ENCODE measurements at places on chromosomes 7 and 10.

GRCh38 chr7:77975672-77976480 is 177.3 kb downstream of the PHTF2 start:
- no peak for DNase-seq

DNA sequence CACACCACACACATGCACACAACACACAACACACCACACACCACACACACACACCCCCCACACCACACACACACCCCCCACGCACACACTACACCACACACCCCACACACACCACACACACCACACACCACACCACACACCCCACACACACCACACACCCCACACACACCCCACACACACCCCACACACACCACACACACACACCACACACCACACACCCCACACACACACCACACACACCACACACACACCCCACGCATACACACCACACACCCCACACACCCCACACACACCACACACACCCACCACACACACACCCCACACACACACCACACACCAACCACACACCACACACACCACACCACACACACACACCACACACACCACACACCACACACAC is 16.4 kb downstream of the UCN3 start:
- no peak for DNase-seq

DNA sequence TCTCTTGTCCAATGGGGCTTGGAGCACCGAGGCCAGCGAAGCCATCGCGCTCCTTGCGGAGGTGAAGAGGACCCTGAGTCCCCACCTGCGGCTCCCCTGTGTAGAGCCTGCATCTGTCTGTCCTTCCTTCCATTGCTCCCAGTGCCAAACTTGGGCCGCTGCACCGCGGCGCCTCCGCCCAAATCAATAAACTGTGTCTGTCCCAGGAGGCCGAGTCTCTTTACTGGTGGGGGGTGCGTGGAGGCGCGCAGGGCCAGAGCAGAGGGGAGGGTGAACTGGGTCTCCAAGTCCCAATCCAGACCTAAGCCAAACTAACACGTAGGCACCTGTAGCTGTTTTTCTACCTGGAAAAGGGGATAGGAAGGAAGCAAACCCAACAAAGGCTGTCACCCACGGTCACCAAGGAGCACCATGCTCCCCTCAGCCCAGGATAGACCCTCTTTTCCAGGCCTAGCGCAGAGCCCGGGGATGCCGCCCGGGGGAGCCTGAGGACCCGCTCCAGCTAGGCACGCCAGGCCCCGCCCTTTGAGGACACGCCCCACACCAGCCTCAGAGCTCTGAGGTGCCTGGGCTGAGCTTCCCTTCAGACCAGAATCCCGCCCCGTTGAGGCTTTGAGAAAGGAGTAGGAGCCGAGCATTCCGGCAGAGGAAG is 1.2 kb upstream of the CHAT start:
- no peak for DNase-seq

DNA sequence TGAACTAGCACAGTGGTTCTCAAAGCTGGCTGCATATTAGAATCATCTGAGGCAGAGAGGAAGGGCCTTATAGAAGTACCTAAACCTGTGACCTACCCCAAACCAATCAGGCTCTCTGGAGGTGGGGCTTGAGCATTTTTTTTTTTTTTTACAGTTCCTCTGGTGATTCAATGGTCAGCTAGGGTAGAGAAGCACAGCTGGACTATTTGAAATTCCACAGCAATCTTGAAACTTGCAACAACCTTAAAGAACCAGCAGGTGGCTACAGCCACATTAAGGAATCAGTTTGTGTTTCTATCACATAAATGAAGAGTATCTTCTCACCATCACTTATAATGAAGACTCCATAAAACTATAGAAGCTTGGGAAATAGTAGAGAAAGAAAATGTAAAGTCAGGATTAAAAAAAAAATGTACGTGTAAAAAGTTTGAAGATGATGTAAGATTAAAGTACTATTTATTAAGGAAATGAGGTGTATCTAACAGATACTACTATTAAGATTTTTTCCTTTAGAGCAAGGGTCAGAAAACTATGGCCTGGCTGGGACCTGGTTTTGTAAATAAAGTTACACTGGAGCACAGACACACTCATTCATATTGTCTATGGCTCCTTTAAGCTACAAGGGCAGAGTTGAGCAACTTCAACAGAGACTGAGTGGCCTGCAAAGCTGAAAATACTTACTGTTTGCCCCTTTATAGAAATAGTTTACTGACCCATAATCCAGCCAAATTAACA is 3.8 kb downstream of the RTKN2 start:
- peak; percentile 7 for DNase-seq

DNA sequence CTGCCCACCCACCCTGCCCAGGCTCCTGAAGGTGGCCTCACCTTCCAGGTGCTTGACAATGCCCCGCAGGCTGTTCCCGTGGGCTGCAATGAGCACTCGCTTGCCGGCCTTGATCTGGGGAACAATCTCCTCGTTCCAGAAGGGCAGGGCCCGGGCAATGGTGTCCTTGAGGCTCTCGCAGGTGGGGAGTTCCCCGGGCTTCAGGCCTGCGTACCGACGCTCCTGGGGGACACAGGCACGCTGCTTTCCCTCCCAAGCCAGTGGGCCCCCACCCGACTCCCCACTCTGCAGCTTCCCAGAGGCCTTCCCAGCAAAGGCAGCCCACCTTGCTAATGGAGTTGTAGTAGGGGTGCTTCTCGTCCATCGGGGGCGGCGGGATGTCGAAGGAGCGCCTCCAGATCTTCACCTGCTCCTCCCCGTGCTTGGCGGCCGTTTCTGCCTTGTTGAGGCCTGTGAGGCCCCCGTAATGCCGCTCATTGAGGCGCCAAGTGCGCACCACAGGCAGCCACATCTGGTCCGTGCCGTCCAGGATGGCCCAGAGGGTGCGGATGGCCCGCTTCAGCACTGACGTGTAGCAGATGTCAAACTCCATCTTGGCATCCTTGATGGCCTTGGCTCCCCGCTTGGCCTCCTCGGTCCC is 456 bp downstream of the PGAM2 start:
- peak; percentile 31 for DNase-seq

DNA sequence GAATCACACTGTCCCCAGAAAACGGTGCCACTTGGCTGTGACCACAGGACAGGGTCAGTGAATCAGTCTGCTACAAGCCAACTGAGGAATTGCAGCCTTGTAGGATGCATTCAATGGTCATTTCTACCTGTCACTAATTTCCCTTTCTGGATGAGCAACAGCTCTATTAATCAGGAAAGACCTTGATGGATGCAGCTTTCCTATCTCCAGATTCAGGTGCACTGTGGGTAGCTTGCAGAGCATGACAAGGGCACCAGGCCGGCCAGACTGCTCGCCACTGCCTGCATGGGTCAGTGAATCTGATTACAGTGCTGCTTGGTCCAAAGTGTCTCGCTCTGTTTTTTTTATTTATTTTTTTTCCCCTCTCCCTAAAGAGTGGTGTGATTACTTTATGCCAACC is 506.8 kb upstream of the AUTS2 start:
- DNase-seq = no peak

DNA sequence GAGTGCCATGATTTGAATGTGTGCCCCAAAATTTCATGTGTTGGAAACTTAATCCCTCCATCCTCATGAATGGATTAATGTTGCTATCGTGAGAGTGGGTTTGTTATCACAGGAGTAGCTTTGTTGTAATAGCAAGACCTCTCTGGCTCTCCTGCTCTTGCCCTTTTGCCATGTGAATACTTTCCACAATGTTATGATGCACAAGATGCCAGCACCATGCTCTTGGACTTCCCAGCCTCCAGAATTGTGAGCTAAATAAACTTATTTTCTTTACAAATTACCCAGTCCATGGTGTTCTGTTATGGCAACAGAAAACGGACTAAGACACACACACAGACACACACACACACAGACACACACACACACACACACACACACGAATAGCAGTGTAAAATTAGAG is 51.3 kb upstream of the TM9SF3 start:
- no peak for DNase-seq

DNA sequence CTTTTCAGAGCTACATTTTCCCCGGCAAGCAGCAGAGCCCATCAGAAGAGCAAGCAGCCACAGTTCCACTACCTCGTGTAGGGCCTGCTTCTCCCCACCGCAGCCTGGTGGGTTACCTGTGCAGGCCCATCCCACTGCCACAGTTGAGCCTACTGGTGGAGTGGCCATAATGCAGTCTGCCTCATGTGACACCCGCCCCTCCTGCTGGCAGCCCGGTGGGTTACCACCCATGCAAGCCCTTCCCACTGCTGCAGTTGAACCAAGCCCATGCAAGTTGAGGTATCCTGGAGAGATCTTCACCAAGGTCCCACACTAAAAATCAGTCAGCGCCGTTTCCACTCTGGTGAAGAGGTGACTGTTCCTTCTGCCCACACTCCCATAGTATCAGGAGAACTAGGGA is 32.1 kb upstream of the CNNM1 start:
- DNase-seq = peak; percentile 2

DNA sequence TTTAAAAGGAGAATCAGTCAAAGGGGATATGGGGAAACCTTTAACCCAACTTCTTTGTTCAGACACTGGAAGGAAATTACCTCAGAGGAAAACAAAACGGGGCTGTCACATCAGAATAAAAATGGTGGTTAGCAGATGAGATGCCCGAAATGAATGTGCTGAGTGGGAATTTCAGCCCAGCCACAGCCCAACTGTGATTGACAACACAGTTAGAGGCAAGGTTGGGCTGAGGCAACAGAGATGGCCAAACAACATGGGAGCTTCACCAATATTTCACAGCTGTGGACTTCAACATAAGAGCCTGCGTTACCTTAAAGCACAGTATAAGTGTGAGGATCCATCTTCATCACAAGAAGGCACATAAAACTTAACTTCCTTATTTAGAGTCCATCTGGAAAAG is 133.5 kb upstream of the PTPRZ1 start:
- no peak for DNase-seq

DNA sequence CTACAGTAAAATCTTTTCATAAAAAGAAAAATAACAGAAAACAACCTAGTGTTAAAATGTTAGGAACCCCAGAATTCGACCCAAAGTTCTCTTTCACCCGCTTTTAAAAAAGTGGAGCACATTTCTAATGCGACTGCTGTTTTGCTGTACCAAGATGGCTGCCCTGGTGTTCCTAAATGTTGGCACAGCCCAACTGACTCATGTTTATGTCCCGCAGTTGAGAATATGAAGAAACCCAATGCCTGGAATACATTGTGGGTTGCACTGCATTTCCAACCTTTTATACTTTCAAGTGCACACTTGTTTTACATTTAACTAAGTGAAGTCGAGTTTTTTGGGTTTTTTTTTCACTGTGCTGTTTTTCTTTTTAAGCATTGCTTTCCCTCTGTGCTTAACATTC is 944 bp downstream of the STEAP1B start:
- no peak for DNase-seq

GRCh38 chr10:132192991-132193665 is 6.4 kb downstream of the DPYSL4 start:
- DNase-seq = no peak

GRCh38 chr7:122652876-122653275 is 46.0 kb downstream of the RNF133 start:
- DNase-seq = no peak

DNA sequence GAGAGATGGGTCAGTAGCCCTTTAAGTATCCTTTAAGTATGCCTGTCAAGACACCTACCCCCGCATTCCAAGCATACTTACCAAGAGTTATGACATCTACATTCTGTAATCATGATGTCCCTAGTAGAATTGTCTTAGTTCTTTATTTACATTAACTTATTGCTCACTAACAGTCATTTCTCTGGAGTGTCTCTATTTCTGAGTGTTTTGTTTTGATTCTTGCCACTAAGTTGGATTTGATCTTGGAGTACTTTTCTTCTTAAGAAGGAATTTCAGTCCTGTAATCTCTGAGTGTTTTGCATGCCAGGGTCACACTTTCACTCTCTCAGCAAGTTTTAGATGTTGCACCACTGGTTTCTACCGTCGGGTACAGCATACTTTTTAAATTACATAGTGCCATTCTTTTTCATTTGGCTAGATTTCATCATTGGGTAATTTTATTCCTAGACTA is 1053.9 kb downstream of the KCNMA1 start:
- DNase-seq = no peak

- no peak for DNase-seq
These were observed 73.5 kb downstream of the NUDCD3 start for GRCh38 chr7:44416941-44417340.

DNA sequence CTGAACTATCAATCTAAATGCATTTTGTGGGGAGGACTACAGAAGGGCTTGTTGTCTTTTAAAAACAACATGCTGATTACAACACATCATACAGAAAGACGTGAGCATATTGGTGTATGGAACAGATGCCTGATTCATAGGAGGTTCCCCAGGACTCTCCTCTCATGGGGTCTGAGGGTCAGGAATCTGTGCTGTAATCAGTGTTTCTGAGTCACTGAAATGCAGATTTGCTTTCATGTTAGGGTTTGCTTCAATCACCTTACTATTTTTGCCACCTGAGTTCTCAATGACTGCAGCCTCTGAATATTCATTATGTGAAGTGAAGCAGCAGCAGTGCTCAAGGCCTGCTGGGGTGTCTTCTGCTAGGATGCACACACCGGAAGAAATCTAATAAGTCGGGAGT is 550 bp upstream of the ANK3 start:
- DNase-seq = no peak

- DNase-seq = no peak
These were observed 51.2 kb downstream of the WDFY4 start for GRCh38 chr10:48735836-48736390.

DNA sequence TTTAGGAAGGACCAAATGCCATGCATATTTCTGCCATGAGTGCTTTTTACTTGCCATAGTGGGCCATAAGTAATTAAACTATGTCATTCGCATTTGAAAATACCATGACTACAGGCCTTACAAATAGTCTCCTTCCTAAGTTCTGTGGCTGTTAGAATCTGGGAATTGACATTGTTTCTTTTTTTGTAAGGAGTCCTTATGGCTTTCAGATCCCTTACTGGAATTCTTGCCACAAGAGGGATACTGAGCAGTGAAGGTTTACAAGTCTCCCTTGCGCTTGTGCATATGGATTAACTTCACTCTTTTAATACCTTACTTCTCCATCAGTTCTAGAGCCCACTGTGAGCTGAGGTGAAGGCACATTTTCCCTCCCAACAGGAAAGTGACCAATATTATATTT is 166.0 kb downstream of the NRG3 start:
- DNase-seq = no peak

- DNase-seq = no peak
These were observed 7.6 kb downstream of the ARL5B start for GRCh38 chr10:18666810-18667209.

DNA sequence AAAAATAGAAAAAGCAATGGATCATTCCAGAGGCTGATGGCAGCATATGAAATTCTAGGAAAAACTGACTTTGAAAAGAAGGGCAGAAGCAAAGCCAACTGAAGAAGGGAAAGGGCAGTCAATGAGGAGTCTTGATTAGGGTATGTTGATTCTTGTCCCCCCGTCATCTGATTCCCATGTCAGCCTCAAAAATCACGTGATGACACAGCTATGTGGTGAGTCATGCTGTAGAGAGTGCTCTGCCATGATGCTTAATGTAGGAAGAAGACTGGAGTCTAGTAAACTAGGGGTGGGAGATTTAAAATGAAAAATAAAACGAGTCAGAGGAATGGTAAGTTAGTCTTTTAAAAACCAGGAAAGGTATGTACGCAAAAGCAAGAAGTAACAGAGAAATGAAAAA is 3.9 kb upstream of the POU6F2 start:
- no peak for DNase-seq
